ENCODE measurements at places on chromosomes 11 and 22. TPM values are rescaled to one million over a fixed set of nuclear protein-coding genes. Genes with fewer than 3 reads are reported as not detected.
A peak's percentile ranks its signal among the peaks of the same experiment; 100 is the strongest.

GRCh38 chr11:73652856-73653559 is 6.6 kb downstream of the PLEKHB1 start:
- DNase-seq = no peak

DNA sequence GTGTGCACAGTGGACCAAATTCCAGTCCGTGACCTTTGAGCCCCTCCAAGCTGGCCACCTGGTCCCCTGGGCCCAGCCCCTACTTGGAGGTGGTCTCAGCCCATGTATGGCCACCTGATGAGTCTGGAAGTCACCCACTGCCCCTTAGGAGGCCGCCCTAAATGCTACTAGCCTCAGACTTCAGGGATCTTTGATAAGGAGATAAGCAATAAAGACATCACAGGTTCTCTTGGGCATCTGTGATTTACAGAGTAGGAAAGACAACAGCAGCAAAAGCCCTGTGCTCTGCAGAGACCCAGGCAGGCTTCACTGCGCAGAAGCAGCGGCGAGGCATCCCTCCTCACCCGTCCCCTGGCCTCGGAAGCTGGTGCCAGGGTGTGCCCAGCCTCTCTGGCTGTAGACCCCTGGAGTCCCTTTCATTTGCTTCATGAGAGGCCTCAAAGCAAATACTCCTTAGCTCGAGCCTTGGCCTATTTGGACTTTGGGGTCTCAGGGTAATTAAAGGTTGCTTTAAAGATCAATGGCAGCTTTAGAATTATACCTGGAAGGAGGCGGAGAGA is 360.1 kb downstream of the TBC1D22A start:
- DNase-seq = peak; percentile 6

DNA sequence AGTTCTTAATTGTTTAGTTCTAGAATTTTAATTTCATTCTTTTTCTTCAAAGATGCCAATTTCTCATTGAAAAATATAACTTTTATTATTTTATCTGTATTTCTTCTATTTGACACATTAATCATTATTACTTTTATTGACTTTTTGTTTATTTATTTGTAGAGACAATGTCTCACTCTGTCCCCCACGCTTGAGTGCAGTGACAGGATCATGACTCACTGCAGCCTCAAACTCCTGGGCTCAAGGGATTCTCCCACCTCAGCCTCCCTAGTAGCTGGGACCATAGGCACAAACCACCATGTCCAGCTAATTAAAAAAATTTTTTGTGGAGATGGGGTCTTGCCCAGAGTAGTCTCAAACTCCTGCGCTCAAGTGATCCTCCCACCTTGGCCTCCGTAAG is 30.3 kb upstream of the FBLN1 start:
- DNase-seq = no peak

DNA sequence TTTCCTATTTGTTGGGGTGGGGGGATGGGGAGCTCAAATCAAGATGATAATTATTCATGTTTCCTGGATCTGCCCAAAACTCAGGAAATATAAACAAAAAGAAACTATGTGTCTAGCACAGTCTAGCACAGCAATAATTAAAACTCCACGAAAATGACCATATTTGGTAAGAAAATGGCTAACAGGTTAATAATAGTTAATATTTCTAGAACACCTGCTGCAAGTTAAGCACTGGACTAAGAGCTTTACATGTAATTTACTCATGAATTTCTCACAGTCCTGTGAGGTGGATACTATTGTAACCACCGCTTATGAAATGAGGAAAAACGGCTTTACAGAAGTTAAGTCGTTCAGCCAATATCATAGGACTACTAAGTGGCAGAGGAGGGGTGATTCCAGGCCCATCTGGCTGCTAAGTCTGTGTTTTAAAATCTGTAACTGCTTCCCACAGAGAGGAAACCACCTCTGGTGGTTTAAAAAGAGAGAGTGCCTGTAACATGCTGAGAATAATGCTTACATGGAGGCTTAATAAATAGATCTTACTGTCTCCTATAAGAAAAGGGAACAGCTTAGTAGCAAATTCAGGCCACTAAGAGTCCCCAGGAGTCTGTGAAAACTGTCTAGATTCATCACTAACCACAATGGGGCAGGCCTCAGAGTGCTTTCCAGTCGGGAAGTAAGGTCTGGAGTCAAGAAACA is 11.0 kb upstream of the AMOTL1 start:
- DNase-seq = no peak

DNA sequence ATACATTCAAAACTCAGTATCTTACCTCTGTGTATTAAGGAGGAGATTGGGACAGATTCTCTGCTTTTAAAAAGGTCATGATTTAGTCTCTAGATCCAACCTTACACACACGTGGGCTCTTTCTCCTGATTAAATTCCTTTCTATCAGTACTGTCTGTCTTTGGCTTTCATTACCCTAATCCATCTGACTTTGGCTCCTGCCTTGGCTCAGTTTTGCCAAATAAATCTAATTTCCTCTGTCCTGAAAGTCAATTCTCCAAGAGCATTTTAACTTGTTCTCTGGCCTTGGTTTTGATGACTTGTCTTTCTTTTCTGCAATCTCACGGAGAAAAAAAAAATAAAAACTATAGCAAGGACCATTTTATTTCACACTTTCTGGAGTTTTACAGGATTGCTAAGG is 176.6 kb upstream of the PDGFD start:
- no peak for DNase-seq

- DNase-seq = no peak
These were observed 31.8 kb downstream of the TMPRSS5 start for GRCh38 chr11:113674397-113674685.

DNA sequence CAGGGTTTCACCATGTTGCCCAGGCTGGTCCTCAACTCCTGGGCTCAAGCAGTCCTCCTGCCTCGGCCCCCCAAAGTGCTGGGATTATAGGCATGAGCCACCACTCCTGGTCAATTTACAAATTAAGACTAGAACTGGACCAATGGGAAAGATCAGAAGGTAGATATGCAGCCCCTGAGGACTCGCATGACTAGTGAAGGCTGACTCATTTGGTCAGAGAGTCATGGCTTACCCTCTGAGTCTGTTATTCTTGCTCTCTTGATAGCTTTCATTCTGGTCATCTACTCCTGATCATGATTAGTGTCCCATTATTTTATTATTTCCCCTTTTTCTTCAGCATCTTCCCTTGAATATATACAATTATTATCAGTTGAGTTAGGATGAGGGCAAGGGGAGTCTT is 2.7 kb upstream of the LDHAL6A start:
- DNase-seq = no peak

DNA sequence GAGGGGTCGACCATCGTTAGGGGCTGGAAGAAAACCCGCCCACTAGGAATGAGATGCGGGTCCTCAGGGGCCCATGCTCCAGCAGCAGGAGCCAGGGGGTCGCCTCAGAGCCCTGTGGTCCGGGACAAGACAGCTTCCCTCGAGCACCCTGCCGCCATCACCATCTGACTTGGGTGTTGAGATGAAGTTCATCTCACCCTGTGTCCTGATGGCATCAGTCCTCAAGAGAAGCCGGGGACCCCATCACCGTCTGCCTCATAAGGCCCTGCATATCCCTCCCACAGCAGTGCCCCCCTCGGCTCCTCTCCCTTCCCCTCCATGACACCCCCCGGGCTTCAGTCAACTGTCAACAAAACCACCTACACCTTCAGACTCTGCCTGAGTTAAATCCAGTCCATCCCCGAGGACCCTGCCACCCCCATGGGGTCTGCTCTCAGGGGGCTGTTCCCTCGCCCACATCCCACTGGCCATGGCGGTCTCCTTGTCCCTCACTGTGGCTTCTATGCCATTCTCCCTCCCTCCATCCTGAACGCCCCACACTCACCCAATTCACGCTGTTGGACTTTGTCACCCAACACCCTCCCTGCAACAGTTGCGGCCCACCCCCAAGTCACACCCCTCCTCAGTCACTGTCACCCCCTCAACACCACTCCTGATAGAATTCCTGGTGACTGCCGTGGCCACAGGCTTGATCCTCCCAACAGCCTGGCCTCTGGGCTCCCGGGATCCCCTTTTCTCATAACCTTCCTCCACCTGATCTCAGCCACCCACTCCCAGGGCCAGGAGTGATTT is 87.7 kb upstream of the RTL6 start:
- no peak for DNase-seq

- no peak for DNase-seq
These were observed 89.1 kb upstream of the NNMT start for GRCh38 chr11:114207096-114207495.

DNA sequence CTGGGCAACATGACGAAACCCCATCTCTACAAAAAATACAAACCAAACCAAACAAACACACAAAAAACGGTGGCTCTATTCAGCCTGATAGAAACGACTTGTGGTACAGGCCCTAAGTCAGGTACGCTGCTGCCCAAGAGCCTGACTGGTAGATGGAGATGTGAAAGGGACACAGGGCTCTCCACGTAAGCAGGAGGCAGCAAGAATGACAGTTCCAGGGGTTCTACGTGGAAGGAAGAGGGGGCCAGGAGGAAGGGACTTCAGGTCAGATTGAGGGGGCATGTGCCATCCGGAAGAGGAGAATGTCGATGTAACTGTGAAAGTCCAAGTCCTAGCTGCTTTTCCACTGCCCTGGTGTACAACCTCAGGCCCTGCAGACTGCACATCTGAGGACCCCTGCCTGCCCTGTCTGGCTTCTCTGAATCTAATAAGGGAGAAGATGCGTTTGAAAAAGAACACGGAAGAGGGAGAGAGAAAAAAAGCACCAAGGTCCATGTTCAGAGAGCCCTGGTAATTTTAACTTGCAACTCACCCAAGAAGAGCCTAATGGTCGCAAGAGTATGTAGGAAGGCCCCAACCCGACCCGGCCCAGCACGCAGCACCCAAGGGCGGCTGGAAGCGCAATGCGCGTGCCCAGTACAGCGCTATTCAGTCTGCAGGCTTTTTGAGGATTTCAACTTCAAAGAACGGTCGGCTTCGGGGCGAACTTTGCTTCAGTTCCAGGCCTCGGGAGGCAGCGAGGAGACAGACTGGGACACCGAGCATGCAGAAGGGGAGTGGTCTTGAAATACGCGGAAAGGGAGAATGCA is 909 bp upstream of the ZNRD2 start:
- no peak for DNase-seq

DNA sequence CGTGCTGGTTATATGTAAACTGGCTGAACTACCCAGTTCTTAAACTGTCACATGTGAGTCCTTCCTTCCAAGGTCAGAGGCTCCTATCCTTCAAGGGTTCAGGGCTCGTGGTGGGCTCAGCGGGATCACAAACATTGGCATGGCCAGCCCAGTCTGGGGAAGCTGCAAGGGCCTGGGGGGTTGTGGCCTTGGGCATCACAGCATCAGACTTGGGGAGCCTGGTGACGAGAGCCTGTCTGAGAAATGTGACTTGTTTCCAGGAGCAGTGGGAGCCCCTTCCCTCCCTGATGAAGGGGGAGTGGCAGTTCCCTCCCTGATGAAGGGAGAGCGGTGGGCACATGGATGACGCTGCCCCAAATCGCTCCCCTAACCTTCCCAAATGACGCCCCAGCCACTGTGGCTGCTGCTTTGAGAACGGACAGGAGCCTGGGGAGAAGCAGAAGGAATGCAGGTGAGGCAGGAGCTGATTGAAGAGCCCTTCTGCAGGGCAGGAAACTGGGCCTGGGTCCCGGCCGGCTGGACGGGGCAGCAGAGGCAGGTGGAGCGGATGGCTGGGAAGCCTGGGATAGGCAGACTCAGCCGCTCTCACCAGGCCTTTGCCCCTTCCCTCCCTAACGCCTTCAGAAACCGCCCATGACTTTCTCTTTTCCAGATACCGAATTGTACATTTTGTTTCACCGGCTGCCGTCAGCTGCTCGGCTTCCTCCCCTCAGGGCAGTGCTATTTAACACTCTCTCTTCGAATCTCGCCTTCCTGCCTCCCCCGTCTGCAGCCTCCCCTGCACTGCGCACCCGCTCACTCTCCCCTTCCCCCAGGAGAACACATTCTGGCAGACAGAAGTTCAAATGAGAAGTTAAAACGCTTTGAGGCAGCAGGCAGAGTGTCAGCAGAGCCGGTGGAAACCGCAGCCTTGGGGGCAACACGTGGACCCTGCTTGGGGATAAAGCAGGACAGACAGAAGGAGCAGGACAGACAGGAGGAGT is 1486.7 kb downstream of the BRD1 start:
- DNase-seq = no peak

Gene SLC43A1
- total RNA-seq = 5.2 TPM

Gene PNPLA5
- not detected for total RNA-seq

Gene BTG4
- total RNA-seq = not detected

Gene OLFML1
- not detected for total RNA-seq

Gene DLG2
- total RNA-seq = 2.9 TPM
